ENCODE measurements at places on chromosomes 3 and 15. TPM values are rescaled to one million over a fixed set of nuclear protein-coding genes. Genes with fewer than 3 reads are reported as not detected.

The ALDH1L1 gene
- total RNA-seq: 0.18 TPM

The TICRR gene
- 25.7 TPM for total RNA-seq

The CHRNA5 gene
- total RNA-seq: 8.5 TPM

The NKTR gene
- total RNA-seq: 50.8 TPM

- DNase-seq: no peak
Observed at GRCh38 chr3:80018375-80018774, 250.6 kb upstream of the ROBO1 start.

DNA sequence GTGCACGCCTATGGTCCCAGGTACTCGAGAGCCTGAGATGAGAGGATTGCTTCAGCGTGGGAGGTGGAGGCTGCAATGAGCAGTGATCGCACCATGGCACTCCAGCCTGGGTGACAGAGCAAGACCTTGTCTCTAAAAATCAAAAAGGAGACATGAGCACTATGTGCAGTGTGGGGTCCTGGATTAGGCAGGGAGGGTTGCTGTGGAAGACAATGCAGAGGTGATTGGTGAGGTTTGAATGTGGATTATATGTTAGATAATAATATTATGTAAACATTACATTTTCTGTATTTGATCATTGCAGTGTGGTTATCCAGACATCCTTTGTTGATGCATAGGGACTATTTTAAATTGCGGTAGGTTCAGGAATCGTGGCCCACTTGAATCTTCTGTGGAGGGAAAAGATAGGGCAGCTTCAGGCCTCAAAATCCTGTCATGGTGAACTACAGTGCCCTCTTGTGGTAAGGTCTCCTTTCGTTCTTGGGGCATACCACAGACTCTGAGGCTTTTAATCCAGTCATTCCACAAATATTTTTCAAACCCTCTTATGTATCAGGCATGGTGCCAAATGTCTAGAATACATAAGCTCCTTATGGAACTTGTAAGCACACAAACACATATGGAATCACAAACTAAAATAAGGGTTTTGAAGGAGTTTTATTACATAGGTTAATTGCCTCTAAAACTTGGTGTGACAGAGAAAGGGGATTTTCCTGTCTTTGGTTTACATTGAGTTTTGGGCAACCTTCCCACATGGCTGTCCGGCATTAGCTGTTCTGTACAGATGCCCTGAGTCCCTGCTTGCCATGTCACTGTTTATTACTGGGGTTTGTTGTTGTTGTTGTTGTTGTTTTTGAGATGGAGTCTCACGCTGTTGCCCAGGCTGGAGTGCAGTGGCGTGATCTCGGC is 37.7 kb downstream of the GPD1L start:
- peak; percentile 63 for DNase-seq

- no peak for DNase-seq
Observed at GRCh38 chr3:76300746-76301145, 515.4 kb upstream of the ZNF717 start.

DNA sequence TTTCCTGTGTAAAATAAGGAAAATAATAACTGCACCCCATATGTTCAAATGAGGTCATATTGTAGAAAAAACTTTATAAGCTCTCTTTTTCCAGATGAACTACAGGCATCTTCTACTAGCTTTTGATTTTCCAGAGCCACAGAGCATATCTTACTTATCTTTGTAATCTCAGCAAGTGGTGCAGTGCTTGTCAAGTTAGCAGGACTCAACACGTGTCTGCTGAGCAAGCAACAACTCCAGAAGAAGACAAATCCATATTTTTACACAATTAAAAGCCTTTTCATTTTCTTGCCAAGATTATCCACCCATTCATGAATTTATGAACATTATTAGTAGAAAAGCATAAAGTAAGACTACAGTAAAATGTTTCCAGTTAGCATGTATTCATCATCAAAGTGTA is 14.4 kb upstream of the TSC22D2 start:
- no peak for DNase-seq

- no peak for DNase-seq
Observed at GRCh38 chr3:128655531-128655930, 4.9 kb upstream of the RPN1 start.

- no peak for DNase-seq
Observed at GRCh38 chr3:42652611-42653302, 740 bp upstream of the ZBTB47 start.

GRCh38 chr3:159069866-159070425 is 268.1 kb downstream of the MFSD1 start:
- no peak for DNase-seq

Data from activated CD4-positive, alpha-beta T cell treated with anti-CD3 and anti-CD28 coated beads for 36 hours (primary cell).